ENCODE measurements at places on chromosomes 7 and 10.

GRCh38 chr7:33841705-33842129, 63.6 kb upstream of the BMPER start:
- DNase-seq, result no peak

- no peak for DNase-seq
Measured at GRCh38 chr10:78664929-78665553, 403.7 kb upstream of the ZMIZ1 start.

- DNase-seq, result no peak
Measured at GRCh38 chr10:15121707-15122106, 24.6 kb downstream of the RPP38 start.

DNA sequence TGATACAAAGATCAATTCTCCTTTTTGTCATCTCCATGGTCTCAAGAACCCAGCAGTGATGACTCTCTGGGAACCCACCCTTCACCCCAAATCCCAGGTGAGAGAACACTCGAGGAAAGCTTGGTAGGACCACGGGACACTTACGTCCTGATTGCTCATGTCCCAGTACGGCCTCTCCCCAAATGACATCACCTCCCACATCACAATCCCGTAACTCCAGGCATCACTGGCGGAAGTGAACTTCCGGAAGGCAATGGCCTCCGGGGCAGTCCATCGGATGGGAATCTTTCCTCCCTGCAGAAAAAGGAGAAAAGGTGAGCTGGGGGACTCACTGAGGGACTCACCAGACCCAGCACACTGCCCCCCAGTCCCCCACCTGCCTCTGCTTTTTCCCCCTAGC, 21.0 kb downstream of the EPHB4 start:
- no peak for DNase-seq

GRCh38 chr7:85215098-85215497, 28.2 kb upstream of the SEMA3D start:
- DNase-seq, result no peak

- no peak for DNase-seq
Measured at GRCh38 chr10:28676326-28676967, 874 bp upstream of the BAMBI start.

DNA sequence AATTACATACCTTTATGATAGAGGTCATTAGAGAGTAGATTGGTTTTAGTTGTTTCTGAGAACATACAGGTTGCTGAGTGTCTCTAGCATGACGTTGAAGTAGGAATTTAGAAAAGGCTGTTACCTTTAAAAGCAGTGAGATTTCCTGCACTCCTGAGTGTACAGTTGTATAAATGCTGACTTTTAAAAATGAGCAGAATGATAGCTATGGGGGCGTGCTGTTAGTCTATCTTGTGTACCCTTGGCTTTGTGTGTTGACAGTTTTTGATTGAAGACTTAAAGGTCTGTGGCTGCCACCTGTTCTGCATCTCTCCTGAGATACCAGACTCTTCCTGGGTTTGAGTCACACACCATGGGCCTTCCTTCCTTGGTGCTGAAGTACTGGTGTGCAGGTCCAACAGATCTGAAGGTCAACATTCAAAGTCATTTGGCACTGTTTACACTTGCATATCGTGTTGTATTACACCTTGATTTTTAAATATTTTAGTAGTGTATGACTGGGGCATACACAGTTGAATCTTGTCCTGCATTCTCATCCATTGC, 23.8 kb downstream of the DNAJB6 start:
- no peak for DNase-seq

- DNase-seq, result no peak
Measured at GRCh38 chr10:88196291-88196690, 332.9 kb downstream of the PTEN start.

DNA sequence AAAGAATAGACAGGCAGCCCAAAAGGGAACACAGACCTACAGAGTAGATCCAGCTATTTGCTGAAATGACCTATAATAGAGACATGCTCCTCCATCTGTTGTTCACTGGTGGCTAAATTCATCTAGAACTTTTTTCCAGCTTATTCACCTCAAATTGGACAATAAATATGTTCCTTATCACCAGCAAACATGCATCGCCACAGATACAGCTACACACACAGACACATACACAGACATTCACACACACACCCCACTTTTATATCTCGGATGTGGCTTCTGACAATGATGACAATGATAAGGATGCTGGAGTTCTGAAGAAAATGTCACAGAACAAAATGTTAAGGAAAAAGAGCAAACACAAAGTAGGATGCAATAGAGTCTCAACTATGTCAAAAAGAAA, 175.4 kb downstream of the LSM5 start:
- no peak for DNase-seq

- DNase-seq, result no peak
Measured at GRCh38 chr7:55733241-55734140, 129.1 kb downstream of the SEPTIN14 start.
